ENCODE measurements at places on chromosomes 6 and 20.
A peak's percentile ranks its signal among the peaks of the same experiment; 100 is the strongest.

DNA sequence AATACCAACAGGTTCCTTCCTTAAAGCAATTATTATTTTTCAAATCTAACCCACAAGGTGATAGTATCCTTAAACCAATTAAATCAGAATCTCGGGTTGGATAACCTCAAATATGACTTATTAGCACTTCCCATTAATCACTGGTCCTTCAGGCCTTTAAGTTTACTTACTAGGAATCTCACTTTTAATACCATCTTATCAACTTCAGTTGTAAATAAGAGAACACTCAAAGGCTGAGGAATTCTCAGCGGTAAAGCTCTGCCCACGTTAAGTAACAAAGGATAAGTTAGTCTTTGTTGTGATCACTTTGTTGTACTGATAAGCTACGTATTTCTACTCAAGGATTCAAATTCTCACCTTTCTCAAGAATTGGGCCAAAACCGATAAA is 82.0 kb downstream of the OR2B2 start:
- no peak for DNase-seq

DNA sequence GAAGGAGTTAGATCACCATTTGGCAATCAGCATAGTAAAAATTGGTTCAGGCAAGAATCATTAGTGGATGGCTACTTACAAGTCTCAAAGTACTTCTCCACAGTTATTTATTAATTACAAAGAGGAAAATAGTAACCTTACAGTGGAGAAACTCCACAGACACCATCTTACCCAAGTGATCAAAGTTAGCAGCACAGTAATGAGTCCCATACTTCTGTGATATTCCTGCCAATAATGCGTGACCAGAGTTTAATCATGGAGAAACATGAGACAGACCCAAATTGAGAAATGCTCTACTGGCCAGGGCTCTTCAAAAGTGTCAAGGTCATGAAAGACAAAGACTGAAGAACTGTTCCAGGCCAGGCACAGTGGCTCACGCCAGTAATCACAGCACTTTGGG is 9.5 kb downstream of the TBC1D7 start:
- DNase-seq: no peak

GRCh38 chr6:133741375-133741861 is 147.5 kb upstream of the TCF21 start:
- peak; percentile 50 for DNase-seq

DNA sequence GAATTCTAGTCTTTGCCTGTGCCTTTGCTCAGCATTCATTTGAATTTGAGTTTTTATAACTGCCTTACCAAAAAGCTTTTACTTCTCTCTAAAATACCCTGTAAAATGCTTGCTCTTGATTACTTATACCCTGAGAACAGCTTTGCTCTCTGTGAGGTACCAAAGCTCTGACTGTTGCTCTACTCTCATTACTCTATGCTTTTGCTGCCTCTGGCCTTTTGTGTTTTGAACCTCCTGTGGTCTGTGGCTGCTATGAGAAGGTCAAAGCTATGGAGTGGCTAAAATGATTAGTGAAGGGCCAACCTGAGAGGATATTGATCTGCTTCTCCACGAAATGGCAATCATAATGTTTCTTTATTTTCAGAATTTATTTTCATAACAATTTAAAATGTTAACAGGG is 375.6 kb upstream of the IMPG1 start:
- no peak for DNase-seq

GRCh38 chr20:48163505-48163904 is 378.2 kb upstream of the SULF2 start:
- DNase-seq: no peak

DNA sequence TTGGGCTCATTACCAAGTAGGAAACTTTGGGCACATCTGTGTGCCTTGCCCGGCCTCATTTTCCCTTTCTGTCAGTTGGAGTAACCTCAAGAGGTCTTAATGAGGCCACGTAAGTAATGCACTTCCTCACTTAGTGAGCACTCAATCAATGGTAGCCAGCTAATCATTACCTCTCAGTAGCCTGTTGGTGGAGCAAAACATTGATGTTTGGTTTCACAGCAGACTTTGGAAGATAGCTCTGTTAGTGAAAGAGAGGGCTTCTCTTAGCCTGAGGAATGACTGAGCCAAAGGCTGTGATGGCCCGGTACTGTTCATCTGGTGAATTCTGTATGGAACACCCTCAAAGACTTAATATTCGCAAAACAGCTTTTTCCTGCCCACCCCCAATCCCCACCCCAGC is 55.9 kb upstream of the ID4 start:
- DNase-seq: no peak

GRCh38 chr6:28943557-28944411 is 20.0 kb upstream of the TRIM27 start:
- peak; percentile 76 for DNase-seq

DNA sequence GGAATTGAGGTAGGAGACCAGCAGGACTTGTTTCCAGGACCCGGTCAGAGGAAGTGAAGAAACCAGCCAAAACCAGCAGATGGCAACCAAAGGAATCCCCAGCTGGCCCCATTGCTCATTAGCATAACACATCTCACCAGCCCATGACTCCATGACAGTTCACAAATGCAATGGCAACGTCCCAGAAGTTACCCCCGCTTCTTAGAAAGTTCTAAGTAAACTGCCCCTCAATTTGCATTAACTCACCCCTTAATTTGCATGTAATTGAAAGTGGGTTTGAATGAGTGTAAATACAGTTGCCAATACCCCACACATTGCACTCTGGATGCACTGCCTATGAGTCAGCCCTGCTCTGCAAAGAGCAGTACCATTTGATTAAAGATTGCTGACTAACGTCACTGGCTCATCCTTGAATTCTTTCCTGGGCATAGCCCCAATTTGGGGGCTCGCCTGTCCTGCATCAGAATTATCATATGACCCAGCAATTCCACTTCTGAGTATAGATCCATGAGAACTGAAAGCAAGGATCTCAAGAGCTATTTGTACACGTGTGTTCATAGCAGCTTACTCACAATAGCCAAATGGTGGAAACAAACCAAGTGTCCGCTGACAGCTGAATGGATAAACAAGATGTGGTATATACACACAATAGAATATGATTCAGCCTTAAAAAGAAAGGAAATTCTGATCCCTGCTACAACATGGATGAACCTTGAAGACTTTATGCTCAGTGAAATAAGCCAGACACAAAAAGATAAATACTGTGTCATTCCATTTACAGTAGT is 36.4 kb downstream of the MYLK4 start:
- no peak for DNase-seq

GRCh38 chr6:112233847-112234246 is 20.5 kb downstream of the LAMA4 start:
- DNase-seq: no peak

DNA sequence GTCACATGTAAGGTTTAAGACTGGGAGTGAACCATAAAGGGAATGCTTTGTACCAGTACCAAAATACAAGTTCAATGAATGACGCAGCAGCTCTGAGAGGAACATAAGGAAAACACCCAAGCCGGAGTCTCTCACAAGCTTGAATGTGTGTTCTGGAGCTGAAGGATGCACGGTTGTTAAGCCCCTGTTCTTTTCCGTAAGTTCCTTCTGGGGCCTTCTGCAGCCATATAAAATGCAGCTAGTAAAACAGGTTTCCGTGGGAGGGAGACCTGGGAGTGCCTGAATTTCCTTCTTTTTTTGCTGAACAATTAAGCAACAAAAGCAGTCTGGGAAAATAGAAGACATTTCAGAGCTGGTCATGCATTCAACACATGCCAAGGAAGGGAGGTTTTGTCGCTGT is 73.2 kb upstream of the JAG1 start:
- no peak for DNase-seq

DNA sequence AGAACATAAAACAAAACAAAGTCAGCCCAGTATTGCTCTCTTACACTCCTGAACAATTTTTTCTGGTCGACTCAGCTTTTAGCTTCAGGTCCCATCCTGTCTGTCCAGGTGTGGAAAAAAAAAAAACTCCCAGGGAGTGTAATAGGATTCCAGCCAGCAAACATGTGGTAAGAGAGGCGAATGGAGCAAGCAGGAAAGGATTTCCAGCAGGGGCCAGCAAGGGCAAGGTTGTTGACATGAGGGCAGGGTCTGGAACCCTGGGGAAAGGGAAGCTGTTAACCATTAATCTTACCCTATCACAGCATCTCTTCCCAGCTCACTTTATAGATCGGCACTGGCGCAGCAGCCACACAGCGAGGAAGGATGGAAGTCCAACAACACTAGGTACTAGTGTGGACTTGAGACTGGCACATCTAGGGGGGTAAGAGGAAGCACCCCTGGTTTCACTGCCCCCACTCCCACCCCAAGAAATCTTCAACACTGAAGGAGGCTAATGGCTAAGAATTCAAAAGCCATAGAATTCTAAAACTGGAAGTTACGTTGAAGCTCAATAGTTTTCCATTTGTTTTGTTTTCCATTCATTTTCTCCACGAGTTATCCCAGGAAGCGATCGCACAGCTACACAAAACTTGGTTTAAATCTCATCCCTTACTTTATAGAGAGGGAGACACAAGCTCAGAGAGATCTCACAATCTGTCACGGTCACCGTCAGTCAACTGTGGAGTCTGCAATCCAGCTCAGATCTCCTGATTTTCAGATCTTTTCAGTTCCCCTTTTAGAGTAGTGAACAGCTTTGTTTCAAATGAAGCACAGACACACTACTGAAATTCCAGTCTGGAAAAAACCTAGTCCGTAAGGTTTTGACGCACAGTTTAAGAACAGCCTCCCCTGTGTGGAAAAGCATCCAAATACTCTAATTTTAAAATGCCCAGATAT is 53.3 kb downstream of the SLC22A23 start:
- peak; percentile 57 for DNase-seq

DNA sequence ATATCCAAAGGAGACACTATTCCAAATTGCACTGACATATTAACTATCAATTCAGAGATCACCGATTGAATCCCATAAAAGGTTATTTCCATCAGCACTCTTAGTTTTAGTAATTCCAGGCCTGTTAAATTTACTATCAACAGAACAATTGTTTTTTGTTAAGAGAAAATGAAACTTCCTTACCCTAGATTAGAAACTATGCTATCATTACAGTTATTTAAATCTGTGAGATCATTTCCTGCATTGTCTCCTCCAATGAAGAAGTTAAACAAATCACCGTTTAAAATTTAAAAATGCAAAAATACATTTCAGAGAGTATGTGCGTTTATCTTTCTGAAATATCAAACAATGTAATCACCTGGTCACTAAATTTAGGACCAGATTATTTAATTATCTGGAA is 57.5 kb downstream of the HIVEP2 start:
- no peak for DNase-seq

- no peak for DNase-seq
Measured at GRCh38 chr6:117591405-117591804, 10.9 kb downstream of the GOPC start.

DNA sequence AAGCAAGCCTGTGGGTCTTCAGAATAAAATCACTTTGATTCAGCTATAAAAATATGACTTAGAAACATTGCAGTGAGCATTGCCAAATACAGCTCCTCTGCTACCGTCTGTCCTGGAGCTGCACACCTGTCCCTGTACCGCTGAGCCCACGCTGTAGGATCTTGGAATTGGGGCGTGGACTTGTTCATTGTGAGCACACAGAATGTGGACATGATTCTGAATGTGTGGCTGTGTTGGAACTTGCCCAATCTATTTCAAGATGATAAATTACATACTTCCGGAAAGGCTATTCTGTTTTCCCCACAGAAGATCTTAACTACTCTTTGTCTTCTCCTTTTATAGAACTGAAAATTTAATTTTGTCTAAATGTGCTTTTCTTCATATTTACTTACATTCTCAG is 107.3 kb downstream of the UST start:
- no peak for DNase-seq

DNA sequence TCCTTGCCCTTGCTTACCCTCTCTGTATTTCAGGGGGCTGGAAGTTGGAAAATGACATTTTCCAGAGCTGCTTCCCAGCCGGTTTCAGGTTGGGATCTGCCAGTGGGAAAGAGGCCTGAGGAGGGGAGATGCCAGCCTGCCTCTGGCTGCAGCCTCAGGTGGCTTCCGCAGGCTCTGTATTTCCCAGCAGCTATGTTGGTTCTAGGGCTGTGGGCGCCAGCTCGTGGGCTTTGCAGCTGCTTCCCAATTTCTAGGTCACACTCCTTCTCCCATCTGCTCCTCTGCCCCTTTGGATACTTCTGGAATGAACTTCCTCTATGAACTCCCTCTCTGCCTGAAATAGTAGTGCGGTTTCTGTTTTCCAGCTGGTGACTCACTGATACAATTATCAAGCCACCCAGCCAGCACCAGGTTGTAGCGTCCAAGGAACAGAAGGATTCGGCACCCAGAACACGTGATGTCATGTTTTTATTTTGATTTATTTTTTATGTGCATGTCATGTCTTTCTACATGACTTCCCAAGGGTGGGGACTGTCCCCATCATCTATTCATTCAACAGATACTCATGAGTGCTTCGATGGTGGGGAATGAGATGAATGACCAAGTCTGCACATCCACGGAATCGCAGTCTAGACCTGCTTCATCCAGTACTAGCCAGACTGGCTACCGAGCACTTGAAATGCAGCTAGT is 38.0 kb downstream of the TGM2 start:
- peak; percentile 96 for DNase-seq

DNA sequence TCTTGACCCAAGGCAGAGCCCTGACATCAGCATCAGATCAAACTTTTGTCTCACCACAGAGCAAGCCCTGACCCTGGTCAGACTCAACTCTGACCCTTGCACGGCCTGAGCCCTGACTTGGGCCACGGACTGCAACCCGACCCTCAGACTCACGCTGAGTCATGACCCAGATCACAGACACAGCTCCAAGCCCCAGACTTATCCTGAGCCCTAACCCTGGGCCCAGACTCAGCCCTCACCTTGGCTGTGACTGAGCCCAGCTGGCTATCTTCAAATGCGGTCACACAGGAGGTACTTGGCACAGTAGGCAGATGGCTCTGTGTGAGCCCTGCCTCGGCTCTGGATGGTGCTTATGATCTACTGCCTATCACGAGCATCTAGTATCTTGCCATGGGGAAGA is 602.3 kb downstream of the PTPRT start:
- DNase-seq: no peak

- peak; percentile 11 for DNase-seq
Measured at GRCh38 chr6:43129434-43130194, 41.5 kb upstream of the SRF start.

DNA sequence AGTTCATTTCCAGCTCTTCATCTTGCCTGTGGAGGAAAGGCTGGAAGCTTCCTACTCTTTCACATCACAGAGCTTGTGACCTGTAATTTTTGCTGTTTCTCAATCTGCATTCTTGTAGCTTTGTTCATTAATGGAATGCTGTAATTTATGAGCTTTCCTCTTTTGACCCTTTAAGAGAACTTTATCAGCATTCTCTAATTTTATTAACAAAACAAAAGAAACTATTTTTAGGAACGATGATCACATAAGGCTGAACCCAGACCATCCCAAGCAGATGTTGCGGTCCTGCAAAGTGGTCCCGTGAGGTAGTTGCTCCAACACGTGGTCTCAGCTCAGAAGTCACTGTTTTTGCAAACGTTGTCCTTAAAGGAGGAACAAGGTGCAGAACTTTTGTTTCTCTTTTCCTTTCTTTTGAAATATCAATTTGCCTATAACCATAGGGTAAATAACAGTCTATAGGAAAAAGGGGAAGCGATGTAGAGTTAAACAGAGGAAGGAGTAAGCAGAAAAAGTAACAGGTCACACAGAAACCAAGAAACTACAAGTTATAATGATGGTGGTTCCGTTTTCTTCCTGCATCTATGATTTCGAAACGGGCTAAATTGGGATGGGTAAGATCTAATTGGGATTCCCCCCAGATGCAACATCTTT is 121.3 kb upstream of the PHACTR1 start:
- DNase-seq: no peak

- DNase-seq: no peak
Measured at GRCh38 chr20:2745936-2746635, 53.5 kb downstream of the EBF4 start.

GRCh38 chr20:50588034-50588736 is 78.0 kb downstream of the PTPN1 start:
- DNase-seq: peak; percentile 64
